ENCODE measurements at places on chromosomes 5 and 9.

DNA sequence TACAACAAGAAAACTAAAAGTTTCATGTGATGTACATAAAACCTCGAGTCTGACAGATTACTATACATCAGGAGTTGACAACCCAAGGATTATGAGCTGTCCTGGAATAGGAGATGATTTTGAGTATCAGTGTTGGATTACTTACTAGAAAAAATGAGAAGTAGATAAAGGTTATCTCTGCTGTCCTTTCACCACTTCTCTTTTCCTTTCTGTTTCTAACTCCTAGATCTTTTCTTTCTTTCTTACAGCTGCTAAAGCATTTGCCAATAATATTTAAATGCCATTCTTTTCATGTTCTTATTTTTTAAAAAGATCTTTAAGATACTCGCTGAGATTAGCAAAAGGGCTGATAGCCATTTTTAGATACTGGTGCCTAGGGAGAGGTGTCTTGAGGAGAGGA is 14.8 kb downstream of the RBM27 start:
- DNase-seq: no peak

GRCh38 chr5:140084541-140084940 is 29.4 kb upstream of the PURA start:
- no peak for DNase-seq

DNA sequence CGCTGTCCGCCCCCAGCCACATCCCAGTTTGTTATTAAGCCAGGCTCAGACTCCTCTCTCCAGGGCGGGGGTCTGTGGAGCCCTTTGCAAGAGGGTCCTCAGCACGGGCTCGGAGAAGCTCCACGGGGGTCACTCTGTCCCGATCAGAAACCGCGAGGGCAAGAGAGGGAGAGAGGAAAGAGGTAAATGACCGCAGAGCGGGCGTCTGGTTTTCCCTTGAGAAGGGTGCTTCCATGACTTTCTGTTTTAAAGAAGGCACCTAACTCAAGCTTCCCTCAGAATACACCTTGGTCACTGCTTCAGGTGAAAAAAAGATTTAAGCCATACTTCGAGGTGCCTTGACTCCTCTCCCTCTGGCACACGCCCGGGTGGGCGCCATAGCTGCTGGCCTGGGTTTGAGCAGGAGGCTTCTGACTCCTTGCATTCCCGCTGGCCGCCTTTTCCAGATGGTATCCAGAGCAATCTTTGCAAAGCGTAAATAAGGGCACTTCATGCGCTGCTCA is 5.8 kb upstream of the TERT start:
- DNase-seq: no peak

DNA sequence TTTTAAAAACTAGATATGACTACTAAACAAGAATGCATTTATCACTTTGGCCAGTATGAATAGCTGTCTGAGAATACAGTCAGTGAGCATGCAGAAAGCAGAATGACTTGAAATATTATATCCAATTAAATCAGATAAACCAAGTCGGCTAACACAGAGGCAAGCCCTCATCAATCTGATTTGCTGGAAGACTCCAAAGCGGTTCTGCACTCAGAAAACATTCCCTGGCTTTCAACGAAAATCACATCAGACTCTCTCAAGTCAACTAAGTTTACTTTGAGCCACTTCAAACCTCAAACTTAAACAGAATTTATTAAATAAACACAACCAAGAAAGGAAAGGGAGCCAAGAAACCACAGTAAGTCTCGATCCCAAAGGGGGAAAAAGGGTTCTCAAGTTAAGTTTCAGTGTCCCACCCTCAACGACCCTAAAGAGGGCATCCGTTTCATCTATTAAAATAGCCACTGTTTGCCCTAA is 1.4 kb downstream of the MYO10 start:
- no peak for DNase-seq

DNA sequence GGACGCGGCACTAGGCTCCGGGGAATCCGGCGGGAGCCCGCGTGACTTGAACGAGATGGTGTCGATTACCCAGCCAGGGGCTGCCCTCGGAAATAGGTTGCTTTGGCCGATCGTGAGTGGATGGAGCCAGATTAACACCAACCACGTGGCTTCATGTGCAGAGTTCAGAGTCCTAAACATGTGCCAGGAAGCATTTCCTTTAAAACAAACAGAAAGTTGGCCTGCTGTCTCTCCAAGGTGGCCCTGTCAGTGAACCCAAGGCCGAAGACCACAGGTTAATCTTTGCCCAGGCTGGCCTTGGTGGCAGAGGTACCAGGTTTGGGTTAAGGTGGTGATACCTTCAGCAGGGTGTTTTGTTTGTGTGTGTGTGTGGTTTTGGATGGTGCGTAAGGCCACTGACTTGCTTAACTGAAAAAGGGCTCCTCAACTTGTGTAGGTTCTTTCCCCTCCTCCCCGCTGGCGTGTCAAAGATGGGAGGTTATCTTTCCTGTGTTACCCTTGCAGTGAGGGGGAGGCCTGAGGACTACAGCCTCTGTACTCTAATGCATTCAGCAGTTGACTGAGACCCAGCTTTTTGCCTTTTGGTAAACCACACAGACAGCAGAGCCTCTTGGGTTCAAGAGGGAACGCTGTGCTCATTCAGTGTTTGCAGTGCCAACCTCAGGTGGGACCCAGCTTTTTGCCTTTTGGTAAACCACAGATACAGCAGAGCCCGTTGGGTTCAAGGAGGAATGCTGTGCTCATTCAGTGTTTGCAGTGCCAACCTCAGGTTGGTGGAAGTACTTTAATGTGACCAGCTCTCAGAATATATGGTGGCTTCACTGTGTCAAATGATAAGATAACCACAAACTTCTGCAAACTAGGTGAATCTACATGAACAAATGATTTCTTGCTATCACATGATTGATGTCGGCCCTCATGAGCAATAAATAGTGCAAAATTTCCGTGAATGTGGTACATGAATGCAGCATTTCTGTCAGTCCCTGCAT is 1.4 kb downstream of the IQGAP2 start:
- DNase-seq: peak; percentile 70

DNA sequence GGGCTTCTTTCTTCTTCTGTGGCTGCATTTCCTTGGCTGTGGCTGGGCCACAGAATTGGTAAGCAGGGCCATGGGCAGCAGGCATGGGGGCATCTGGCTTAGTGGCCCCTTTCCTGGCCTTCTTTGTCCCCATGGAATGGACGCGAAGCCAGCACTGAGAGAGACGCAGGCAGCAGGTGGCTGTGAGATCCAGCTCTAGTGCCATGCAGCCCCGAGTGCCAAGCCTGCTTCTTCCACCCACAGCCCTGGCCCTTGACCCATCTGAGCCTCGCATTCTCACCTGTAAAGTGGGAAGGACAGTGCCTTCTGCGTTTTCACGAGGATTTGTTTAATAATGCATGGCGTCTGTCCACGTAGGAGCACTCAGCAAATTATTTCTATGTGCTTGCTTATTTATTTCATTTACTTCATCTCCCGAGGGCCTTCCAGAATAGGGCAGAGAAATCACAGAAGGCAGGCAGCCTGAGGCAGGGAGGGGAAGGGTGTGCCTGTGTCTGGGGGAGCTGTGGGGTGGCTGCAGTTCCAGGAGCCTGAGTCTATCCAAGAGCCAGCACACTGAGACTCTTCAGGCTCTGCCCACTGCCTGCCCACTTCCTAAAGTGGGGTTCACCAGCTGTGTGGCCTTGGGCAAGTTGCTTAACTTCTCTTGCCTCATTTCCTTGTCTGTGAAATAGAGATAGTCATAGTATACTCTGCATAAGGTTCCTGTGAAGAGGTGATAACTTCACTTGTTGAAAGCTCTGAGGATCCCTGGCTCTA is 55.2 kb downstream of the NTNG2 start:
- DNase-seq: no peak

- DNase-seq: no peak
Measured at GRCh38 chr9:92171281-92171680, 56.1 kb upstream of the SPTLC1 start.

DNA sequence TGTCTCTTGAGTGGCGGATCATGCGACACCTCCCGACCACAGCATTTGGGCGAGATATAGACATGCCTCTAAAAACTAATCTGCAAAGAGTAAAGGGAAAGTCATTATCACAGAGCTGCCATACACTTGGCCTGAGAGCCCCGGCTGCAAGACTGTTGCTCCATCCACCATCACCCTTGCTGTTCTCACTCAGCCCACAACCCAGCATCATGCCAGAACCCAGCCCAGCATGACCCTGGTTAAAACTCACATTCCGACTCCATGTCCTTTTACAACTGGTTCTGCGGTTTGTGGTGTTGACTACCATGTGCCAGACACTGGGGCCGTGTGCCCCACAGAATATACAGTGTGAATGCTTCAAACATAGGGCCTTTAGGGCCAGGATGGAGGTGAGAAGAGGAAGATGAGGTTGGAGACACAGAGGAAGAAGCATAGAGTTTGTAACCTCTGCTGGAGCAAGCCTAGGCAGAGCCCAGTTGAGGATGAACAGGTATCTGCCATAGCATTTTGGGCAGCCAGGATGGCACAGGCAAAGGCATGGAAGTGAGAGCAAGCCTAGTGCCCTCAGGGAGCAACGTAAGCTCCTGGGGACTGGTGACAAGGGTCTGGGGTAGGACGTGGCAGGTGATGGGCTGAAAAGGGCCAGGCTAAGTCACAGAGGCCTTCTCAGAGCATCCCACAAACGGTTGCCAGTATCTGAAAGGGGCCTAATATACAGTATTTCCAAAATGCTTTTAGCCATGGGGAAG is 37.5 kb upstream of the SMU1 start:
- no peak for DNase-seq

DNA sequence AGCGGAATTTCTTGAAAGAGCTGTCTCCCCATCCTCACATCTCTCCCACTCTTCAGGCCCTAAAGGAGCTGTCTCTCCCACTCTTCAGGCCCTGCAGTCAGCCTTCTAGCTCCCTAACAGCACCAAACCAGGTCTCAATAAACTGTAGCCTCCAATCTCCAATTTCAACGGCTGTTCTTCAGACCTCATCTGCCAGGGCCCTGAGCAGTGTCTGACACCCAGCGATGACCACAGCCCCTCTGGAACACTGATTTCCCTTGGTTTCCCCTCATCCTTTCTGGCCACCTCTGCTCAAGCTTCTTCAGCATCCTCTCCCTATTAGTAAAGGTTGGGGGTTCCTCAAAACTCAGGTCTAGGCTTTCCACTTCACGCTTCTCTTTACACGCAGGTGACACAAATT is 1.6 kb upstream of the P4HA2 start:
- DNase-seq: no peak

- no peak for DNase-seq
Measured at GRCh38 chr9:21030389-21031035, 928 bp downstream of the HACD4 start.

- no peak for DNase-seq
Measured at GRCh38 chr5:130099008-130099407, 194.7 kb downstream of the CHSY3 start.

DNA sequence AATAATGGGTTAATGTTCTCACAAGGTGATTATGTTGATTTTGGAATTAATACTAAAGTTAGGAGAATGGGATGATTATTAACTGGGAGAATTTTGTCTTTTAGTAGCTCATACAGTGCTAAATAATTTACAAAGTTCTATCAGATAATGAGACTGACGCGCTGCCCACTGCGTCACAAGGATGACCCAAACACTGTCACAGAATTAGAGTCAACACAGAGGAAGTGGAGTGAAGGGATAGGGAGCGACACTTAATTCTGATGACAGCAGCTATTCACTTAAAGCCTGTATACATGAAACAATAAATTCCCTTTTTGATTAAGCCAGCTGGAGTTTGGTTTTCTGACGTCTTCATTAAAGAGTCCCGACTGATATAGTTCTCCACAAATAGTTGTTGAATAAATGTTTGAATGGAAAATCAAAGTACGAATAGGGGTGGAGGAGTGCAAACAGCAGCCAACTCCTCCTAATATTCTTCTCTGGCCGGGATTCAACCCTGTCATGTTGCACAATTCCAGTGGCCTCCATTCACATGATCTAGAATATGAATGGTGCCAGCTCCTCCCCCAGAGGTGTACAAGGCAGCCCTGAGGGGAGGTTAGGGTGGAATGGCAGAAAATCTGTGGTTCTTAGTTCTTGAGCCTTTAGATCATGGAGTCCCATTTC is 140.3 kb downstream of the PCSK1 start:
- no peak for DNase-seq

- no peak for DNase-seq
Measured at GRCh38 chr9:15286161-15286821, 20.7 kb downstream of the TTC39B start.

- no peak for DNase-seq
Measured at GRCh38 chr9:135240871-135241311, 153.4 kb downstream of the OLFM1 start.

DNA sequence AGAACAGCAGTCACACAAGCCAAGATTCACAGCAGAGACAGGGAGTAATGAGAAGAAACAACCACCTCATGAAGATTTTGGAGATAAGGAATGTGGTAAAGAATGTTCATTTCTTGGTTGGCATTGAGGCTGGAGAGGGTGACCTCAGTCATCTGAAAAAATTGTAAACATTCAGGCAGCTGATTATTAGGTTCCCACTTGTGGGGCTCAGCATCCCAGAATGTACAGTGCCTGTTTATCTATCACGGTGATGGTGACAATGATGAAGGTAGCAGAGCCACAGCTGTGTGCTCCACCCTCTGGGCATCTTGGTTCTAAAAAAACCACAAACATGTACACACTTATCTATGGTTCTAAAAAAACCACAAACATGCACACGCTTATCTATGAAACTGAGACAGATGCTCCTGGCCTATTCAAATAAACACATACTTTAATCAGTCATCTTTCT is 143.9 kb upstream of the MOCS2 start:
- no peak for DNase-seq

DNA sequence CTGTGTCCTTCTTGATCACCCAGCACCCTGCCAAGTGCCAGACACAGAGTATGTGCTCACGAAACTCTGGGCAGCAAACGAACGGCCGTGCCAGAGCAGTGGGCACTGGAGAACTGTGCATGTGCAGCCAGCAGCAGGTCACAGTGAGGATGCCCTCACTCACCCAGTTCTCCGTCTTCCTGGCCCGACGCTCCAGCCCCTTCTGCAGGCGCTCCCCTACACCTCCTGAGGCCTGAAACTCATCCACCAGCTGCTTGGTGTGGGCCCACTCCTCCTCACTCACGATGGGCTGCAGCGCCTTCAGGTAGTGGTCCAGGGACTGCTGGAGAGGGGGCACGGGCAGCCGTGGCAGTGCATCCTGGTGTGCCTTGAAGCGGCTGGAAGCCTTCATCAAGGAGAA is 2.9 kb downstream of the CRAT start:
- no peak for DNase-seq

GRCh38 chr5:167634432-167634831 is 657.0 kb upstream of the WWC1 start:
- DNase-seq: no peak

- DNase-seq: no peak
Measured at GRCh38 chr9:129839324-129840023, 4.2 kb downstream of the USP20 start.

All from activated naive CD4-positive, alpha-beta T cell treated with anti-CD3 and anti-CD28 coated beads, Interleukin-2, amount 50 U/mL, for 16 hours (primary cell).